ENCODE measurements at places on chromosomes 3 and 15. TPM values are rescaled to one million over a fixed set of nuclear protein-coding genes. Genes with fewer than 3 reads are reported as not detected.

DNA sequence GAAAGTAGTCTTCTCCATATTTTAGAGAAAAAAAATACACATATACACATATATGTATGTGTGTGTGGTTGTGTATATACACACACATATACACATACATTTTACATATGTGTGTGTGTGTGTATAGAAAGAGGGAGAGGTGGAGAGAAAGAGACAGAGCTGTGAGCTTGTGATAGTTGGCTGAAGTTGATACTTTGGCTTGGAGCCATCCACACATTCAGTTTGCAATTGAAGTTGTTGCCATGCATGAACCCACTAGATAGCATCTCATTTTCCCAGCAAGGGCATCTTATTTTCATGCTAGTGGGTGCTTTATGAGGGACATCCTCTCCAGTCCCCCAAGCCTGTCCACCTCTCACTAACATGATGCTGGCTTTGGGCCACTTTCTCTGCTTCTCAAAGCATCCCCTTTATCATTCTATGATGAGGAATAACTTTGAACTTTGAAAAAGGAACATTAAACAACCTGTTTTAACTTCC, 228.6 kb downstream of the ZNF621 start:
- no peaks in the 10 kb centered on the region for H3K36me3 ChIP-seq
- H3K27ac ChIP-seq = no peak overlapping the region
- H3K4me1 ChIP-seq = no peaks in the 10 kb centered on the region
- H3K27me3 ChIP-seq = no peaks in the 10 kb centered on the region
- DNase-seq = no peak
- no peak overlapping the region for H3K4me3 ChIP-seq

GRCh38 chr3:158074591-158074990, 31.6 kb downstream of the SHOX2 start:
- no peaks in the 10 kb centered on the region for H3K36me3 ChIP-seq
- no peak for DNase-seq
- H3K4me3 ChIP-seq = no peak overlapping the region

- no peak for DNase-seq
- H3K4me1 ChIP-seq = no peaks in the 10 kb centered on the region
- H3K27ac ChIP-seq = no peak overlapping the region
Observed at GRCh38 chr15:43968551-43968950, 141.7 kb downstream of the WDR76 start.

DNA sequence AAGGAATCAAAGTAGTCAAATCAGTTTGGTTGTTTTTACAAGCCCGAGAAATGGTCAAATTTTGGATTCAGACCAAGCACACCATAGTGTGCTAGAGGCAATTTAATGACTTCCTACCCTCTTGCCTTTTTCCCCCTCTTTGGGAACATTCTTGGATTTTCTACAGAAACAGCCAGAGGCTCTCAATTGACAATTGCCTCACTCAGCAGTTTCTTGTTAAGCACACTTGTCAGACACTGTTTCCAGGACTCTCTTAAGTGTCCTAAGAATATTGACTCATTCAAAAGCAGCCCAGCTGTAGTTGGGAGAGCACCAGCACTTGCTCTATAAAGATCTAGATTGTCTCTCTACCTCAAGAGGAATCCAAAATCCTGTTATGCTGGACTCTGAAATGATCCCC, 1.5 kb upstream of the SLC35G2 start:
- peaks cover 20% of the 10 kb centered on the region for H3K27me3 ChIP-seq
- H3K4me1 ChIP-seq = peaks cover 23% of the 10 kb centered on the region
- no peak for DNase-seq

- no peaks in the 10 kb centered on the region for H3K36me3 ChIP-seq
- no peaks in the 10 kb centered on the region for H3K27me3 ChIP-seq
- no peak overlapping the region for H3K4me3 ChIP-seq
- H3K4me1 ChIP-seq = no peaks in the 10 kb centered on the region
Observed at GRCh38 chr3:24640330-24640877, 145.8 kb upstream of the THRB start.

DNA sequence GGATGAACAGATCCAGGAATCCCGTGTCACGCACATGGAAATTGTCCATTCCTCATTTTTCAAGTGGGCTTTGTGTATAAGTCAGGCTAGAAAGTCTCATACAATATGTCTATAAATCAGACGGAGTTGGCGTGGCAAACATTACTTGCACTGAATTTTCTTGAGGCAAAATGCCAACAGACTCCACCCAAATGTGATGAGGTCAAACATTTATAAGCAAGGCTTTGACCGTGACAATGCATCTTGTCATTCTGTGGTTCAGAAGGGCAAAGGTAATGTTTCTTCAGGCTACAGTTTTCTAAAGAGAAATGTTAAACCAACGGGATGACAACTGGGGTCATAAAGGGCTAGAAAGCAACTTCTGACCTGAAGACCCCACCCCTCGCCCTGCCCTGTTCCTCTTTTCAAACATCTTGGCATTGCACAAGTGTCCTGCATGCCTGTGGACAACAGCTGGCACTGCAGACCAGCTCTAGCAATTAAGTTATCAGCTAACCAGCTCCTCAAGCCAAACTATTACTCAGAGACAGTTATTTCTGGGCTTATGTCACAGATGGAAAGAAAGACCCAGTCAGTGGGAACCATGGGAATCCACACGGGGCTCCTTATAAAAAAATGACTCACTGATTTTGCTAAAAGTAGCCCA, 36.5 kb upstream of the SPTBN5 start:
- H3K4me1 ChIP-seq = peaks cover 28% of the 10 kb centered on the region
- no peak overlapping the region for H3K4me3 ChIP-seq
- H3K27ac ChIP-seq = no peak overlapping the region
- no peak for DNase-seq

DNA sequence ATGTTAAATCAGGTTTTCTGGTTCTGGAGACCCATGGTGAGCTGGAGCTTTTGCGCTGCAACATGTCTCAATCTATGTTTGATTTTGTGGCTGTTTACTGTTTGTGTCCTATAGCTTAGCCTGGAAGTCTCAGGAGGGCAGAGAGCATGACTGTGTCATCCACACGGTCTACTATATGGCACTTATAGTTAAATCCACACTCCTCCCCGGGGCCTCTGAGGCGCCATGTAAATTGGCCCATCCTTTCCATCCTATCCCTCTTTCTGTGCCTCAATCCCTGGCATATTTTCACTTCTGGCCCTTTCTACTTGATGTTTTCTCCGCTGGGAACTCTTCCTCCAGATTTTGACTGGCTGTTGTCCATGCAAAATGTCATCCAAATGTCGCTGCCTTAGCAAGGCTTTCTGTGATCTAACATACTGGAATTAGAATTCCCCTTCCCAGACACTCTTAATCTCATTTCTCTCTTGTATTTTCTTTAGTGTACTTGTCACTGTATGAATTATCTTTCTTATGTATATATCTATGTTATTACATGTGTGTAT, 560.8 kb upstream of the RGMA start:
- no peak overlapping the region for H3K27ac ChIP-seq
- DNase-seq = no peak
- H3K27me3 ChIP-seq = no peaks in the 10 kb centered on the region
- no peak overlapping the region for H3K4me3 ChIP-seq
- no peaks in the 10 kb centered on the region for H3K36me3 ChIP-seq

DNA sequence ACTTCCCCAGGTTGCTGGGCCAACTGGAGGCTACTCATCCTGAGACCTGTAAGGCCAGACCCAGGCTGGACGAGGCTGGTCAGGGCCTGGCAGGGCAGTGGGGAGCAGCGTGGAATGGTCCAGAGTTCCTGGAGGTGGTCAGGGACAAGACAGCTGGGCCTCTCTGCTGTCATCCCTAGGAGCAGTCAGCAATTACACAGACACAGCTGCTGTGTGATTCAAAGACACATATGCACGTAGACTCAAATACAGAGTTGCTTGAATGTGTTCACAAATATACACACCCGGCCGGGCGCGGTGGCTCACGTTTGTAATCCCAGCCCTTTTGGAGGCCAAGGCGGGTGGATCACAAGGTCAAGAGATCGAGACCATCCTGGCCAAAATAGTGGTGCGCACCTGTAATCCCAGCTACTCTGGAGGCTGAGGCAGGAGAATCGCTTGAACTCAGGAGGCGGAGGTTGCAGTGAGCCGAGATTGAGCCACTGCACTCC, 1.5 kb upstream of the CD276 start:
- peaks cover 15% of the 10 kb centered on the region for H3K27me3 ChIP-seq
- H3K27ac ChIP-seq = no peak overlapping the region
- no peak overlapping the region for H3K4me3 ChIP-seq

The ARPP21 gene
- not detected for polyA plus RNA-seq

The ESYT3 gene
- polyA plus RNA-seq = not detected

The AADAC gene
- polyA plus RNA-seq = not detected

The OTOL1 gene
- polyA plus RNA-seq = not detected

The PLA2G4E gene
- not detected for polyA plus RNA-seq

The MAPKAPK3 gene
- 47.0 TPM for polyA plus RNA-seq
